ENCODE measurements at places on chromosomes 7 and 10.

DNA sequence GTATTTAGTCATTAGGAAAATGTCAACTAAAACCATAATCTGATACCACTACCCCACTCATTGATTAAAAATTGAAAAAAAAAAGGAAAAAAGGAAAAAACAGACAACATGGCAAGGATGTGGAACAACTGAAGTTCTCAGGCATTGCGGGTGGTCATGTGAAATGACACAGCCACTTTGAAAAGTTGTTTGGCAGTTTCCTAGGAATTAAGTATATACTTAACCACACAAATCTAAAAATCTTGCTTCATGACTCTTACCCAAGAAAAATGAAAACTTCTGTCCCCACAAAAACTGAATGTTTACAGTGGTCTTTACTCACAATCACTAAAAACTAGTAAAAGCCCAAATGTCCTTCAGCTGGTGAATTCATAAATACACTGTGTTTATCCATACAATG is 254.5 kb downstream of the AHR start:
- DNase-seq: no peak

DNA sequence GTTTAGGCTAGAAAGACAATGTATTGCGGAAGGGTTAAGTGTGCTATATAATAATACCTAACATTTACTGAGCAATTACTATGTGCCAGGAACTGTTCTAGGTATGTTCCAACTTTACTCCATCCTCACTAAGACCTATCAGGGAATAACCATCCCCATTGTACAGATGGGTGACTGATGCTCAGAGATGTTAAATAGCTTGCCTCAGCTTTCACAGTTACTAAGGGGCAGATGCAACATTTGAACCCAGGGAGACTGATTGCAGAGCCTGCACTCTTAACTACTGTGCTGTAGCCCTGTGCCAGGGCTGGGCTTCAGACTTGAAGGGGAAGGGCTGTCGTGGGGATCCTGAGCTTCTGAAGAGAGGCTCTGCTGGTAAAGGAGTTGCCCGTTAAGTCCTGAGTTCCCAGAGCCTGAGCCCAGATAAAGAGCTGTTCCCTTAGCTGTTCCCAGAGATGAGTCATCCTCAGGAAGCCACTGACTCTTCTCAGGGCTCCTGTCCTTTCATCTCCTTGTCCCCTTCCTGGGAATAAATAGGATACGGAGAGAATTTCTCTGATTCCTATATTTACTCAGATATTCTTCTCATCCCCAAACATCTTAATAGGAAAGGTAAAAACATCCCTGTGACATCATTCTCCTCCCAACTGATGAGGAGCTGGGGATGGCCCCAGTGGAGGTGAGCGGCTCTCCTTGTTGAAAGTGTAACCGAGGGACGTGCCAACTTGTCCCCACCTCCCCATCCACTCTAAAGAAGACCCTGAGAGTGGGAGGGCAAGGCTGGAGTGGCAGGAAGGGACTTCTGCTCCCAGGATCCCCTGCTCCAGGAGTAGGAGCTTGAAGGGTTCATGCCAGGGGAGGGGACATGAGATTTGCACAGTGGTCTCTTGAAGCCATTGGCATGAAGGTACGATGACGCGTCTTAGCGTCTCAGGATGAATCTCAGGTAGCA is 28.0 kb upstream of the HABP2 start:
- no peak for DNase-seq

DNA sequence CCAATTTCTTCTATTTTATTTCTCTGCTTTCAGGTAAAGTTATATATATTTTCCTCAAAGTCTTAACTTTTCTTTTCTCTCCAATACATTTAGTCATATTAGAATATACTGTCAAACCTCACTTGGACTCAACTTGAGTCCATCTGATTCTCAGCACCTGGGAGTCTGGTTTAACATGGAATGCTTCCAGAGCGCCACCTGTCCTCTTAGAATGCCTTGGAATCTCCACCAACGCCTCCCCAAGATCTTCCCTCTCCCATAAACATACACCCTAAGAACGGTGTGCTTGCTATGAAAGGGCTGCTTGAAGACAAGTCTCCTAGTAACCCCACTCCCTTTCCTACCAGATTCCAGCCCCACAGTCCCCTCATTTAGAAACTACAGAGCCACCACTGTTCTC is 229.1 kb upstream of the MKLN1 start:
- no peak for DNase-seq

DNA sequence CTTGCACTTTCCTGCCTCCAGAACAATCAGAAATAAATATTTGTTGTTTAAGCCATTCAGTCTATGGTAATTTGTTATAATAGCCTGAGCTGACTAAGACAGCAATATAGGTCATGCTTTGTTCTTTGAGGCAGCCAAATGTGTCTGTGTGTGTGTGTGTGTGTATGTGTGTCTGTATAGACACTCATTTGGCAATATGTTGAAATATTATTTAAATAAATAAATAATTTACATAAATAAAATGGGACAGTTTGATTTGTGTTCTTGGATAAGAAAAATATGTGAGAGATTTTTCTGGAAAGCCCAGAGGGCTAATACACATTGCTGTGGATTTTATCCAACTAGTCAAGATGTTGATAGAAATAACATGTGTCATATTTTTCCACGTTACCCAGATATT is 140.2 kb downstream of the PTN start:
- DNase-seq: no peak

- DNase-seq: no peak
Observed at GRCh38 chr7:113456533-113456932, 338.2 kb upstream of the SMIM30 start.

DNA sequence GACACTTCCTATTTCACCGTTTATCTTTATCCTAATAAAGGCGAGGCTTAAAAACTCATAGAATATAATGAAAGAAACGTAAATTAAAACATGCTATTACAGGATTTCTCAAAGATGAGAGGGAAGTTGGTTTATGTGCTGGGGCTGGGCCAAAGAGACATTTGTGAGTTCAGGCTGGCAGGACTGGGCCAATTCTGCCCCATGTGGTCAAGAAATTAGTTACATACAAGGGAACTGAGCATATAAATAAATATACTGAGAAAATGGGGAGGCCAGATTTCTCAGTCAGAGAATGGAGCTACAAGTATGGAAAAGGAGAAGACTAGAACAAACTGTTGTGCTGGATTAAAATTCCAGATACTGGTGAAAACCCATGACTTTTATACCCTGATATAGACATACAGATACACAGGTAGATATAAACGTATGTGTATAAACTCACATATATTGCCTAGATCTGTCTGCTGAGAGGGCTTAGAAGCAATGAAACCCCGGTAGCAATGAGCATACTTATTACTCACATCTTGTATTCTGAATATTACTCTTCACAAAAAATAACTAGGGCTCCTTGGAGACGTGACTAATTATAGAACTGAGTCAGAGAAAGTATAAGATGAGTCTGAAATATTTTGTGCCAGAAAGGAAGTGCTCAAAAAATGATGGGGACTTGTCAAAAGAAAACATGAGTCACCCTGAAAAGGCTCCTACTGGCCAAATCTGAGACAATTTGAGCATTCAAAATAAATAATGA is 155.7 kb upstream of the FGFR2 start:
- DNase-seq: no peak

DNA sequence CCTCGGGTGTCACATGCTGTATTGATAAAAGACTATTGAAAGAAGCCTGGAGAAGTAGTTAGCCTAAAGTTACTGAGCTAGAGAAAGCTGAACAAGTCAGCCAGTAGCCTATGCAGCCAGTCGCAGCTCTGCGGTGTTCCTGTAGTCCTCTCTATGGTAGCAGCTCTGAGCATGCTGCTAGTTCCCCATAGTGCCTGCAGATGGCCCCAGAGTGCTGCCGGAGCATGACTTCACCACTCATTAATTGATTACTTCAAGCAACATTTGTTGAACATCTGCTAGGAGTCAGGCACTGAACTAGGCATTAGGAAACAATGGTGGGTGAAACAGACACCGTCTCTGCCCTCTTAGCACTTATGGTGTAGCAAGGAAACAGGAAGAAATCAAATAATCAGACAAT is 422.7 kb downstream of the SORCS3 start:
- no peak for DNase-seq

GRCh38 chr10:68108653-68109052 is 635 bp upstream of the MYPN start:
- DNase-seq: no peak

GRCh38 chr10:117005527-117006055 is 604 bp upstream of the SHTN1 start:
- no peak for DNase-seq

DNA sequence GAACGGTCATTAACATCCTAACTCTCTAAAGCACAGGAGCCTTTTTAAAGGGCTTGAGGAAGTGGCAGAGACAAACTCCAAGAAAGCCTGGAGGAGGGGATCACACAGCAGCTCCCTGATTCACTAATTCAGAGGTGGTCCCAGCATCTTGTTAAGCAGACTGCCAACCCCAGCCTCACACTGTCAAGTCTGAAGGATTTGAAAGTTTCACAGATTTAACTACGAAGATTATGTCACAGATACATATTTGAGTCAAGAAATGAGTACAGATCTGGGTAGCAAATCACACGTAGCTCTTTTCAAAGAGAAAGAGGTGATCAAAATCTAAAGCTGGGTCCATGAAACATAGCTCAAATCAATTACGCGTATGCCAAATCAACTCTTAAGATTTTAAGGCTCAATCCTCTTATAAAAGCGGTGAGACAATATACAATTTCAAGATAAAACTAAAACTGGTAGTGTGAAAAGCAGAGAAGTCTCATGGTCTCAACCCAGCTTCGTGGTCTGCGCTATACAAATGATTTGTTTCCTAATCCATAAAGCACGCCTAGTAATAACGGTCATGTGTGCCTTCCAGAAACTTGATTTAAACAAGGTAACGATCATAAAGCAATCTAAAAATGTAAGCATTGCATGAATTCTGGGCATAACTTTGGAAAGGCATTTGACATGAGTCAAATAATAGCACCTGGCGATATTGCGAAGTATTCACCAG is 229.9 kb upstream of the MKLN1 start:
- DNase-seq: no peak

DNA sequence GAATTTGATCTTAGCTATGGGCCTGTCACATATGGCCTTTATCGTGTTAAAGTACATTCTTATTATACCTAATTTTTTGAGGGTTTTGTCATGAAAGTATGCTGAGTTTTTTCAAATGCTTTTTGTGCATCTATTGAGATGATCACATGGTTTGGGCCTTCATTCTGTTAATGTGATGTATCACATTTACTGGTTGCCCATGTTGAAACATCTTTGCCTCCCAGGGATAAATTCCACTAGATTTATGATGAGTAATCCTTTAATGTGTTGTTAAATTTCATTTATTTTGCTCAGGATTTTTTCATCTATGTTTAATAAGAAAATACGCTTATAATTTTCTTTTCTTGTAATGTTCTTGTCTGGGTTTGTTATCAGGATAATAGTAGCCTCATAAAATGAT is 442.0 kb downstream of the MDFIC start:
- no peak for DNase-seq

GRCh38 chr7:83118347-83119025 is 44.2 kb downstream of the PCLO start:
- no peak for DNase-seq

DNA sequence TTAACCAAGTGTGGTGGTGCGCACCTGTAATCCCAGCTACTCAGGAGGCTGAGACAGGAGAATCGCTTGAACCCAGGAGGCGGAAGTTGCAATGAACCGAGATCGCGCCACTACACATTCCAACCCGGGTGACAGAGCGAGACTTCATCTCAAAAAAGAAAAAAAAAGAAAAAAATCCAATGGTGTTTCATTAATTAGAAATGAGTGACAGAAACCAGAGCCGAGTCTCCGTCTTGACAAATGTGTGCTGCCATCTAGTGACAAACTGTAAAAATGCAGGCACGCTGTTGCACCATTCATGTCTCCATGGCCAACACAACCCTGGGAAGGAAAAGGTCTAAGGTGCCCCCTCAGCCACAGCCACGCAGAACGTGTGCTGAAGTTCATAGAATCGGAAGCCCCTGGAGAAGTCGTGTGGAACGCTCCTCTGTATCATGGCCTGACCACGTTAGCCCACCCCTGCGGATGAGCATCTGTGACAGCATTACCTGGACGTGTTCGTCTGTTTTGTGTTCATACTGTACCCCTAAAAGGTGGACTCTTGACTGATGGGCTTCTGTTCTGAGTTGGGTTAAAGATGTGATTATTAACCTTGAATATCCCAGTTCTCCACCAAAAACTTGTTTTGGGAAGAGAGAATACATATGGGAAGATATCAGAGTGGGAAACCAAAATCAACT is 94.9 kb downstream of the LYZL2 start:
- peak; percentile 16 for DNase-seq

DNA sequence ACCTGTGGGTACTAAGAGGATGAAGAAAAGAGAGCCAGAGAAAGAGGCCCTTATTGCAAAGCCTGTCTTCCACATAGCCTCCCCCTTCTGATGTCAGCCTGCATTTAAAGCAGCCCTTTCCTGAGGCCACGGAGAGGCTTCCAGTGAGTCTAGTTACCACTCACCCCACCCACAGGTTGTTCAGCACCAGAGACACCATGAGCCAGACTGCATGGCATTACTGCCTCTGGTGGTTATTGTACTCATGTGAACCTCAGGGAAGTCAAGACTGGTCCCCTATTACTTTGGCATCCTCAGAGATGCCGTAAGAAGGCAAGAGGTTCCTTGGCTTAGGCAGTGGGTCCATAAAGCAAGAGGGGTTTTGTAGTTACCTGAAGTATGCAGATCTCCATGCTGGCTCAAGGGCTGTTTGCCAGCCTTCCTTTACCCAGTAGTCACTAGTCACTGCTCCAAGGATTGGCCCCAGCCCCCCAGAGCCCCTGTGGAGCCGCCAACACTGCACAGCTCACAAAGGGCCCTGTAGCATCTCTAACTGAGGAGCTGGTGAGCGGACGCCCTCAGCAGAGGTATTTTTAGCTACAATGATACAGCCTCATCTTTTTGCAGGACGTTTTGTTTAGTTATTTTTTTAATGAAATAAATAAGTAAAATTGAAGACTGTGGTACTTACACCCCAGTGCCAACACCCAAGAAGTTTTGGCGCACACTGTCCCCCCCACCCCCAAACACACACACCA is 20.7 kb downstream of the LRRC4 start:
- no peak for DNase-seq

DNA sequence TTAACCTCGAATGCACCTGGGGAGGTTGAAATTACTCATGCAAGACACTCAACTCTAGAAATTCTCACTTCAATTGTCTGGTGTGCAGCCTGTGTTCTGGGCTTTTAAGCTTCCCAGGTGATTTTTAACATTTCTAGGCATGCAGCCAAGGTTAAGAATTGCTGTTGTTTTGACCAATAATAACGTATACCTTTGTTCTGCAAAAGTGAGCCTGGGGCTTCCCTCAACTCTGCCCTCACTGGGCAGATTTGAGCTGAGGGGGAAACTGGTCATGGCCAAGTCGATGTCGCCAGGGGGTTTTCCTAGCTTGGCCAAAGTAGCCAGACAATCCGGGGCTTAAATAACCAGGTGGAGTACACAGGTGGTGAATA is 568 bp downstream of the PRSS2 start:
- no peak for DNase-seq

DNA sequence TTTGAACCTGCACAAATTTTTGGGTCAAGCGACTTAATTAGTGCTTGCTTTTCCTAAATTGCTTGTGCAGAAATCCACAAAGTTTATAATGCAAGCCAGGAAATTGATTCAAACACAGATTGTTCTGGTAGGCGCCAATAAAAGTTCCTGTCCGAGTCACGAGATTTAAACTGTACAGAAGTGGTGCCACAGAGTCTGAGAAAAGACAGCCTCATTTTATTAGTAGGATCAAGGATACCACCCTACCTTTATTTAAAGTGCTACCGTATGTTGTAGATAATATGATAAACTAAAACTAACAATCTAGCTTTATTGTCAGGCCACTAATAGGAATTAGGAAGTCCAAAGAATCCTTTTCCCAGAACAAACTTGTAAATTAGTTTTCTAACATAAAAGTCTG is 696.7 kb downstream of the TNS3 start:
- DNase-seq: no peak

- no peak for DNase-seq
Observed at GRCh38 chr7:84412161-84412969, 217.8 kb upstream of the SEMA3A start.

All from stimulated activated CD8-positive, alpha-beta memory T cell treated with anti-CD3 and anti-CD28 coated beads, Interleukin-2, amount 100 ng/mL, for 48 hours (primary cell).